Cardiac ventricle fibroblast (primary cell): ENCODE measurements at places on chromosomes 12 and 14. TPM values are rescaled to one million over a fixed set of nuclear protein-coding genes. Genes with fewer than 3 reads are reported as not detected.

Gene RALGAPA1
- total RNA-seq: 10.5 and 12.1 TPM in 2 replicates

Gene NR4A1
- total RNA-seq: 2.1 and 4.4 TPM in 2 replicates

Gene CRADD
- total RNA-seq: 27.8 and 29.3 TPM in 2 replicates

Gene RARG
- total RNA-seq: 15.8 and 16.4 TPM in 2 replicates

Gene CYP27B1
- total RNA-seq: 0.37 and 1.3 TPM in 2 replicates

Gene PMCH
- not detected in 2 replicates for total RNA-seq

Gene CAPZA3
- total RNA-seq: not detected in 2 replicates

Gene RNASE4
- total RNA-seq: 100.0 and 133 TPM in 2 replicates

Gene TMCC3
- total RNA-seq: 0.69 and 0.73 TPM in 2 replicates
